Astrocyte (in vitro differentiated cells and primary cell): ENCODE measurements at places on chromosomes 1 and 21. TPM values are rescaled to one million over a fixed set of nuclear protein-coding genes. Genes with fewer than 3 reads are reported as not detected.

The RNF115 gene
- total RNA-seq = 15.2 and 15.3 TPM in 2 replicates

The ZBTB21 gene
- 18.3 and 20.5 TPM in 2 replicates for total RNA-seq

The PRELP gene
- 0.07 TPM in 1 of 2 replicates, not detected in the other for total RNA-seq

The C1orf185 gene
- total RNA-seq = not detected in 2 replicates

The COL16A1 gene
- 42.9 and 56.5 TPM in 2 replicates for total RNA-seq

The ERICH3 gene
- total RNA-seq = not detected in 2 replicates

The GNPAT gene
- total RNA-seq = 32.5 and 34.9 TPM in 2 replicates

The BCAN gene
- total RNA-seq = 0.29 and 0.41 TPM in 2 replicates

The FCRL3 gene
- total RNA-seq = not detected in 2 replicates

The PIK3C2B gene
- 17.9 and 19.3 TPM in 2 replicates for total RNA-seq

The LCE2C gene
- not detected in 2 replicates for total RNA-seq

The HSD3B2 gene
- total RNA-seq = not detected in 2 replicates

The LORICRIN gene
- not detected in 2 replicates for total RNA-seq

The FAM72C gene
- total RNA-seq = 0.41 and 0.61 TPM in 2 replicates

The NUP210L gene
- total RNA-seq = 0.07 TPM in 1 of 2 replicates, not detected in the other

The ATP1A4 gene
- total RNA-seq = not detected in 2 replicates

The UTS2 gene
- total RNA-seq = not detected in 2 replicates

The GPR89B gene
- 12.2 and 13.0 TPM in 2 replicates for total RNA-seq

The STUM gene
- not detected in 2 replicates for total RNA-seq

The KLHDC7A gene
- 0.14 and 0.17 TPM in 2 replicates for total RNA-seq

The MUTYH gene
- total RNA-seq = 6.0 and 6.6 TPM in 2 replicates

The FCRL1 gene
- not detected in 2 replicates for total RNA-seq

The ESPN gene
- 0.66 and 0.96 TPM in 2 replicates for total RNA-seq

The PADI6 gene
- not detected in 2 replicates for total RNA-seq

The BMP8B gene
- total RNA-seq = 0.16 TPM in 1 of 2 replicates, not detected in the other

The KCNJ9 gene
- not detected in 2 replicates for total RNA-seq

The ZNF683 gene
- total RNA-seq = not detected in 2 replicates

The WNT2B gene
- total RNA-seq = 18.0 and 18.5 TPM in 2 replicates

The EDN2 gene
- 0.45 TPM in 1 of 2 replicates, not detected in the other for total RNA-seq

The CFHR1 gene
- 0.23 TPM in 1 of 2 replicates, not detected in the other for total RNA-seq

The FABP3 gene
- total RNA-seq = 13.5 and 20.4 TPM in 2 replicates

The FASLG gene
- not detected in 2 replicates for total RNA-seq

The UMODL1 gene
- 0.10 TPM in 1 of 2 replicates, not detected in the other for total RNA-seq

The SELP gene
- total RNA-seq = 0.19 TPM in 1 of 2 replicates, not detected in the other

The SLC26A9 gene
- total RNA-seq = not detected in 2 replicates

The DIRAS3 gene
- total RNA-seq = 0.52 and 1.3 TPM in 2 replicates

The SMPDL3B gene
- total RNA-seq = 2.2 and 2.5 TPM in 2 replicates

The SIPA1L2 gene
- 12.2 and 14.9 TPM in 2 replicates for total RNA-seq

The LMOD1 gene
- 13.2 and 14.9 TPM in 2 replicates for total RNA-seq

The S100A12 gene
- total RNA-seq = not detected in 2 replicates

The PRRC2C gene
- 191 and 196 TPM in 2 replicates for total RNA-seq

The EXTL1 gene
- 26.4 and 39.9 TPM in 2 replicates for total RNA-seq

The HES2 gene
- total RNA-seq = 0.94 and 3.0 TPM in 2 replicates

The C1QTNF12 gene
- total RNA-seq = 3.9 and 4.7 TPM in 2 replicates

The SRGAP2C gene
- 65.3 and 73.1 TPM in 2 replicates for total RNA-seq

The PEX14 gene
- 23.1 and 23.3 TPM in 2 replicates for total RNA-seq

The LPAR3 gene
- total RNA-seq = 0.70 and 0.91 TPM in 2 replicates

The FALEC gene
- total RNA-seq = 0.43 TPM in 1 of 2 replicates, not detected in the other

The AVPR1B gene
- total RNA-seq = not detected in 2 replicates
